HCT116 (cell line): ENCODE measurements at places on chromosomes 4 and X. TPM values are rescaled to one million over a fixed set of nuclear protein-coding genes. Genes with fewer than 3 reads are reported as not detected.

The SPCS3 gene
- 135 TPM for total RNA-seq

The CXCL11 gene
- not detected for total RNA-seq

The VEGFC gene
- not detected for total RNA-seq

GRCh38 chr4:108094923-108095482 lies 73.7 kb downstream of the LEF1 start:
- DNase-seq: no peak

GRCh38 chrX:146241902-146242301 lies 424.3 kb downstream of the SLITRK2 start:
- DNase-seq: no peak

DNA sequence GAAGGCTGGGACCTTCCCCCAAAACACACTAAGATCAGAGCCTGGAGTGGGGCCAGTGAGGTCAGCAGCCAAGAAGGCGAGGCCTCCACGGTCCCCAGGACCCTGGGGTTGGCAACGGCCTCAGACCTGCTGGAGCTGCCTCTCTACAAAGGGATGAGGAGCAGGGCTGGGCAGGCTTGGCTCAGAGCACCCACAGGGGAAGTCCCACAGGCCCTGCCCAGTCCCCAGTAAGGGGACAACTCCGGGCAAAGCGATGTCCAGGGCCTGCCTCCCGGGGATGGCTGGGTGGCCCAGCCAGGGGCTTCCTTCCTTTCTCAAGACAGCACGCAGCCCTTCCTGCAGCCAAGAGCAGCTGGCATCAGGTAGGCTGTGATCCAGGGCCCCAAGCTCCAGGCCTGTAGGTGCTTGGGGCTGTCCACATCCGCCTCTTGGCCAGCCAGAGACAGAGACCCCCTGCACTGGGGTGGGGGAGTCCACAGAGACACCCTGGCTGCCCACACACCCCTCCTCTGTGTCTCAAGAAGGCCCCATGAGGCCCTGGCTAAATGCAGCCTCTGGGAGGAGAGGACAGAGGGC lies 5.7 kb downstream of the MXD4 start:
- DNase-seq: no peak
